ENCODE measurements at places on chromosomes 12 and 14.

GRCh38 chr12:58425481-58426392 is 484.4 kb downstream of the ATP23 start:
- DNase-seq, result peak; percentile 19

- no peak for DNase-seq
Observed at GRCh38 chr12:126290456-126290855, 1225.2 kb downstream of the AACS start.

DNA sequence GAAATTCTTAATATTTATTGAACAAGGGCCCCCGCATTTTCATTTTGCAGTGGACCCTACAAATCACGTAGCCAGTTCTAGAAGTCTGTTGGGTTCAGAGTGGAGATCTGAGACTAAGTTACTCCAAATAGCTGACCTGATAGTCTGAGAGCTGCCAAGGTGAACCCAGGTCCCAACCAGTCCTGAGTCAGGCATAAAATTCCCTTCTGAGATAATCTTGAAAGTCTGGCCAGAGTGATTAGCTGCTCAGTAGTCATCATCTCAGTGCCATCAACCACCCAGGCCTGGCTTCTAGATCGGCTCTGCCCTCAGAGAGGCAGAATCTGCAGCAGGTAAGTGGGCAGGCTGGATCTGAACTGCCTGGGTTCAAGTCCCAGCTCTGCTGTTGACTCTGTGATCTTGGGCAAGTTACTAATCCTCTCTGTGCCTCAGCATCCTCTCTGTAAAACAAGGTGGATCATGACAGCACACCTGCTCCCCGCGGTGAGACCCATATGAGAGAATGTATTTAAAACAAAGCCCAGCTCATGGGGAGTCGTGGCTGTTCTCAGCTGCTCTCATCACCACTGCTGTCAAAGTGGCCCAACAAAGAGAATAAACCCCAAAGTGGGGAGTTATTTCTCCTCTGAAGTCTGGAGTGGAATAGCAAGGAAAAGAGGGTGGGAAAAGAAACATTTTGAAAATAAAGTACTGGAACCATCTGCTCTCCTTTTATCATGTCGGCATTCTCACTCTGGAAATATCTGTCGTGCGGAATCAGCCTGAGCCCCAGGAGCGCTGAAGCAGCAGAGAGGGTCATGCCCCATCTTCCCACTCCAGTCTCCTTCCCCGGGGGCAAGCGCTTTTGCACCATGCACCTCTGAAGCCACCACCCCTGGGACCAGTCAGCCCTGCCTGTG is 193.3 kb downstream of the DPF3 start:
- DNase-seq, result no peak

GRCh38 chr14:71121711-71122110 is 214.5 kb downstream of the PCNX1 start:
- no peak for DNase-seq

DNA sequence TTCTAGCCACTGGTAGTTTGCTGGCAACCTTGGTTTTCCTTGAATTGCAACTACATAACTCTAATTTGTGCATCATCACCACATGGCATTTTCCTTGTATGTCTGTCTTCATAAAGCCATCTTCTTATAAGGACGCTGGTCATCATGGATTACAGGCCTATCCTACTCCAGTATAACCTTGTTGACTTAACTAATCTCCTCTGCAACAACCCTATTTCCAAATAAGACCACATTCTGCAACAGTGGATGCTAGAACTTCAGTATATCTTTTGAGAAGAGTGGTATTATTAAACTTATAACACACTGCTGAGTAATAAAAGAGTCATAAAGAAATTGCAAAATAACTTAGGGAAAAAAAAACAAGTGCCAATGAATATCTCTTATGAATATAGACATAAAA is 511.8 kb upstream of the FOXG1 start:
- no peak for DNase-seq

GRCh38 chr12:14261096-14261495 is 104.4 kb upstream of the ATF7IP start:
- DNase-seq, result no peak

- peak; percentile 82 for DNase-seq
Observed at GRCh38 chr12:6563448-6564050, 4.5 kb downstream of the NOP2 start.

DNA sequence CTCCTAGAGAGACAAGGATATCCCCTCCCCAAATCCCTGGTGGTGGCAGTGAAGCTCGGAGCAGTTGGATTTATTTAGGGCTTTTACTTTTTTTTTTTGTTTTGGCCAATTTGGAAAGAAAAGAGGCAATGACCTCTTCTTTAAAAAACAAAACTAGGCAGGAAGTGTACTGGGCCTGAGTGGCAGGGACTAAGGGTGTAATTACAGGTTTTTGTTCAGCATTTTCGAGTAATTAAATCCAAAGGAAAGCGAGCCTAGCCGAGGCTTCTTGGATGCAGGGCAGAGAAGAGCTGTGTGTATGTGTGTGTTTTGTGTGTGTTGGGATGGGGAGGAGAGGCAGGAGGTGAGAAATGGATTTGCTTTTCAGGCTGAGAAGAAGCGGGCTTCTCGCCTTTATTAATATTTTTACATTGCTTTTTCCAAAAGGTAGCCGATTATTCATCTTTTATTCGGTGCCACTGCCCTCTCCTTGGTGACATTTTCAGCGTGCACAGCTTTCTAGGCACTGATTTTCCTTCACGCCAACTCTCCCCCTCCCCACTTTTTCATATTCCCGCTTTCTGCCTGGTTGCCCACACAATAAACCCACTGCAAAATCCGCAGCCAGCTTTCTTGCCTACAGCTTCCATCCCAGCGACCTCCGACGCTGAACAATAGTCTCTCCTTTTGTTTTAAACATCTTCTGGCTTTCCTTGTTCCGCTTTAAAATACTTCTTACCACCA is 8.9 kb upstream of the IRF2BPL start:
- DNase-seq, result no peak

DNA sequence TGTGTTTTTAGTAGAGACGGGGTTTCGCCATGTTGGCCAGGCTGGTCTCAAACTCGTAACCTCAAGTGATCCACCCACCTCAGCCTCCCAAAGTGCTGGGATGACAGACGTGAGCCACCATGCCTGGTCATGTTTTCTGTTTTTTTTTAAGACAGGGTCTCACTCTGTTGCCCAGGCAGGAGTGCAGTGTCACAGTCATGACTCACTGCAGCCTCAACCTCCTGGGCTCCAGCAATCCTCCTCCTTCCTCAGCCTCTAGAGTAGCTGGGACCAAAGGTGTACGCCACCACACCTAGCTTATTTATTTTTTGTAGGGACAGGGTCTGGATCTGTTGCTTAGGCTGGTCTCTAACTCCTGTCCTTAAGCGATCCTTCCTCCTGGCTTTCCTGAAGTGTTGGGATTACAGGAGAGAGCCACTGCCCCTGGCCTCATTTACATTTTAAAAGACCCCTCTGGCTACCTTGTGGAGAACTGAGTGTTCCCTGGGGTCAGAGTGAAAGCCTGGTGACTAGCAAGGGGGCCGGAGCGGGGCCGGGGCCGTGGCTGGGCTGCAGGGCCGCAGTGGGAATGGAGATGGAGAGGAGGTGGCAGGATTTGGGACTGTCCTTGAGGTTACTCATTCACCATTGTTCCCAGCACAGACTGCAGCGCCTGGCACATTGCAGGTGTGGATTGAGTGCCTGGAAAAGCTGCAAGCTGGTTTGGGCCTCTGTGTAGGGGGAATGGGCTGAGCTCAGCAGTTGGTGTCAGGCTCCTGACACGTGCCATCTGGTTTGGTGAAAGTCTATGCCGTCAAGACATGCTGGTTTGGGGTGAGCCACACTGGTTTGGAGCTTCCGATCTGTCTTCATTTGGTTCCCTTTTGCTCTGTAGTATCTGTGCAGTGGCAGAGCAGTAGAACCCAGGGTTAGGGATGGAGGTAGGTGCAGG is 18.1 kb downstream of the KMT5A start:
- DNase-seq, result no peak

- DNase-seq, result no peak
Observed at GRCh38 chr12:96354326-96354725, 45.9 kb downstream of the CDK17 start.

DNA sequence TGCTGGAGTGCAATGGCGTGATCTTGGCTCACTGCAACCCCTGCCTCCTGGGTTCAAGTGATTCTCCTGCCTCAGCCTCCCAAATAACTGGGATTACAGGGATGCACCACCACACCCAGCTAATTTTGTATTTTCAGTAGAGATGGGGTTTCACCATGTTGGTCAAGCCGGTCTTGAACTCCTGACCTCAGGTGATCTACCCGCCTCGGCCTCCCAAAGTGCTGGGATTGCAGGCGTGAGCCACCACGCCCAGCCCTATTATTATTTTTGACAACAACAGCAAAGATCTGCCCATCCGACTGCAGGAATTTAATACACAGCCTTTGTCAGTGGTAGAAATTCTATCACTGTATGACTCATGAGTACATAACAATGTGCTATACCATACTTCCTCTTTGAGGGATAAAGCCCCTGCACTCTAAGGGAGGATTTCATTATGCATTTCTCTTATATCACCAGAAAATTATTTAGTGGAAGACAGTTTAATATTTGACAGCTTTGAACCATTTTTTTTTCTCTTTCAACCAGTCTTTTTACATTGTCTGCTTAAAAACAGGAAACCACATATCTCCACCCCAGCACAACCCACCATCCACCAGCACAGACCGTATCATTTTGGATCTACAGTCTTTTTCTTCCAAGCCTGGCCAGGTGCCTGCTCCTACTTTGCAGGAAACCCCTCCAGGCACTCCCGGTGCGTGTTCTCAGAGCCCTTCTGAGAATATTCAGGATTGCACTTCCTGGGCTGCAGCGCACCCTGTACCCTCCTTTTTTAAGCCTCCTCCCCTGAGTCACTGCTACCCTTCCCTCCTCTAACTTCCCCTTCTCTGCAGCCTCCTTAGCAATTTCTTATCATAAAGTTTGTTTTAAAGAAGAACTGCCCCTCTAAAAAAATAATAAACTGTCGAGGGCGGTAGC is 594 bp downstream of the ARHGDIB start:
- peak; percentile 80 for DNase-seq

DNA sequence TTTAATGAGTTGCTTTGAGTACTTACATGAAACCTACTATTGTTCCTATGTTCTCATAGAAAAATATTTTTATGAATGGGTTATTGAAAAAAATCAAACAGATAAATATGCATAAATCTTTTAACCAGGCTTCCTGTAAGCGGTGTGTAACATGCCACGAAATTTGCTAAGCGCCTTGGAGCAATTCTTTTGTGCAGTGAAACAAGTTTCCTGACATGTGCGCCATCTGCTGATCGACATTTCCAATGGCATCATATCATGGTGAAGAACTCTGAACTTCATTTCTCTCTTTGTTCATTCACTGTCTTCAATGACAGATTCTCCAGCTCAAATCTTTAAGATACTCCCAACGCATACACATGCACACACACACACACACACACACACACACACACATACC is 145.6 kb upstream of the NAV3 start:
- peak; percentile 38 for DNase-seq

DNA sequence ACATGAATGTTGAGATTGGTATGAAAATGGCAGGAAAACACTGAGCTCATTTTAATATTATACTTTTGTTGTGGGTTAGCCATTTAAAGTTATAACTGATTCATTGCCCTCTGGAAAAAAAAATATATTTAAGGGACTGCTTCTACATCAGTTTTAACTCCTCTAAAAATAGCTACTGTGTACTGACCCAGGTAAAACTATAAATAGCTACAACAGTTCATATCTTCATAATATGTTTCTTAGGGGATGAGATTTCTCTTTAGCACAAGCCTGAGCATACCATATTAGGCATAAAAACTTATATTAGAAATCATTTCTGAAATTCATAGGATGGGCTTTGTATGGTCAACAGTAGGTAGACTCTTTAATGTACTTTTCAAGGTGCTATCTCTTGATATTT is 81.0 kb downstream of the KTN1 start:
- no peak for DNase-seq

DNA sequence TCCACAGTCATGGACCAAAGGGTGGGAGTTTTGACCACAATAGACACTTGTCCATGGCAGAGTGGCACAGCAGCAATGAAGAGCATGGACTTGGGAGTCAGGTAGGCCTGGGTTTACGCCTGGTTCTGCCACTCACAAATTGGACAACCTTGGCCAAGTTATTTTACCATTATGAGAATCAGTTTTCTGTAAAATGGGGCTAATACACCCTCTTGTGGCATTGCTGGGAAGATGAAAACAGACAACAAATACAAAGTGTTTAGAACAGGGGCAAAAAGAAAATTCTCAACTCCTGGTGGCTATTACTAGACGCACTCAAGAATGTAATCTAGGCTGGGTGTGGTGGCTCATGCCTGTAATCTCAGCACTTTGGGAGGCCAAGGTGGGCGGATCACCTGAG is 2.6 kb downstream of the C12orf43 start:
- DNase-seq, result no peak

GRCh38 chr12:110107369-110108281 is 16.5 kb upstream of the IFT81 start:
- DNase-seq, result no peak

DNA sequence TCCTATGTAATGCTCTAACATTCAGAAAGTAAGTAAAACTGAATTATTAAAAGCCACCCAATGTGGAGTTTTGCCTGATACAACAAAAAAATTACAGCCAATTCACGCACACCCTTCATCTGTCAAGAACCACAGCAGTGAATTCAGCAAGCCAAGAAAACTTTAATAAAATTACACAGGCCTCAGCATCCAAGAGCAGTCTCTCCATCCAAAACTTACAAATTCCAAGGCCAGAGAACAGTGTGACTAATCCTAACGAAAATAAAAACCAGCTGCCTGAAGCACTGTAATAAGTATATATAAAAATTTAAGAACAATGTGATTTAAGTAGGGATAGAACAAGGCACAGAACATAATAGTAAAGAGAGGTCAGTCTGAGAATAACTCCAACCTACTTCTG is 54.2 kb downstream of the SIX6 start:
- DNase-seq, result no peak

- no peak for DNase-seq
Observed at GRCh38 chr12:13462450-13462849, 265.9 kb downstream of the EMP1 start.

DNA sequence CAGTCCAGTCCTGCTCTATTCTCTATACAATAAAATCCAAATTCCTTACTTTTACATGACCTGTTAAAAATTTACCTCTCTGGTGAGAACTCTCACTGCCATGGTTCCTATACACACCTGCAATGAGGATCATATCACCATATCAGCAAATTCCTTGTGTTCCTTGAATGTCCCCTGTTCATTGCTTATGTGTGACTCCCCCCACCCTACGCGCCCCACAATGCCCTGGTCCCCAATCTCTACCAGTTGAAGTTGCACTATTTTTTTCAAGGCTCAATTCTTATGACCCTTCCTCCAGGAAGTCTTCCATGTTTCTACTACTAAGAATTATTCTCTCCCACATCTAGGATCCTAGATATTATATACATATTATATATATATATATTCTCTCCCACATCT is 82.2 kb upstream of the NEDD1 start:
- no peak for DNase-seq

DNA sequence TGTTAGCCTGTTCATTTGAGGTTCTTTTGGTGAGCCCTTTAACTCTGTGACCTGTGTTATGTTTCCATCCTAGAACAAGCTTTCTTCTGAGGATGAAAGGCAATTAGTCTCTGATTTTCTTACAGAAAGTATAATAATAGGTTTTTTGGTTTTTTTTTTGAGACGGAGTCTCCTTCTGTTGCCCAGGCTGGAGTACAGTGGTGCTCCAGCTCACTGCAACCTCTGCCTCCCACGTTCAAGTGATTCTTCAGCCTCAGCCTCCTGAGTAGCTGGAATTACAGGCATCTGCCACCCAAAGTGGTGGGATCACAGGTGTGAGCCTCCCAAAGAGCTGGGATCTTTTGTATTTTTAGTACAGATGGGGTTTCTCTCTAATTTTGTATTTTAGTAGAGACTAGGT is 52.7 kb upstream of the SYNE2 start:
- no peak for DNase-seq

Data from suppressor macrophage (primary cell).